Posterior cingulate gyrus (tissue), 11 donors: ENCODE measurements at places on chromosomes 7 and 10.

- no peak for DNase-seq
Observed at GRCh38 chr10:14389981-14390590, 59.4 kb upstream of the FRMD4A start.

GRCh38 chr7:84085147-84085546, 109.4 kb downstream of the SEMA3A start:
- DNase-seq: no peak

DNA sequence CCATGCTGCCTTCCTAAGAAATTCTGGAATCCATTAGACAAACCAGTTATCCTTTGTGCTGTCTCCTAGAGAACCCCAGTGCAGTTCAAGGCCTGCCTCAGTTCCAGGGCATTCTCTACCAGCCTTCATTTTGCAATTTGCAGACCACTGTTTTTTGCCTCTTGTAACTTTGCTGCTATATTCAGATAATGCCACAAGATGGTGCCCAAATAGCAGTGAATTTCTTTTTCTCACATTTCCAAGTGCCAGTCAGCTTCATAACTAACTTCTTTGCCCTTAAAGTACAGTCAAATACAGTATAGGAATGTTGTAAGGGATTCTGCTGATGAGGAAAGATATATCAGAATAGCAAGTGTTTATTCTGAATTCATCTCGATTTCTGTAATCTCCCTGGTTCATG, 25.2 kb downstream of the LOXL4 start:
- no peak for DNase-seq

- DNase-seq: no peak
Observed at GRCh38 chr10:32851301-32851700, 106.7 kb downstream of the ITGB1 start.

DNA sequence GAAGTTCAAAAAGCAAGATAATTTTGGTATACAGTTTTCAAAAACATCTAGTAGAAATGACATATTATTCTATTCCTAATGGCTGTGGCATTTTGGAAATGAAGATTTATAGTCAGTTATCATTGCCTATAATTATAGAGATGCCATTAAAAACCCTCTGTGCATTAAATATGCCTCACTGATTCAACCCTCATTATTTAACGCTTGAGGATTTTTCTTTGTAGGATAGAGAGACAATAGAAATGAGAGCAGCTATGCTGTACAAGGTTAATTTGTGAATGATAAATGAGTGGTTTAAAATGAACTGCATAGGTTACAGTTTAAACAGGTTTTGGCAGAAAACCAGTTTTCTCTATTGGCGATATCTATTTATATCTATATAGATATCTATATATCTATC, 32.2 kb upstream of the SEMA3A start:
- DNase-seq: no peak
